ENCODE measurements at places on chromosomes 1 and 21.

- no peak for DNase-seq
Observed at GRCh38 chr1:32748348-32748747, 45.8 kb upstream of the SYNC start.

DNA sequence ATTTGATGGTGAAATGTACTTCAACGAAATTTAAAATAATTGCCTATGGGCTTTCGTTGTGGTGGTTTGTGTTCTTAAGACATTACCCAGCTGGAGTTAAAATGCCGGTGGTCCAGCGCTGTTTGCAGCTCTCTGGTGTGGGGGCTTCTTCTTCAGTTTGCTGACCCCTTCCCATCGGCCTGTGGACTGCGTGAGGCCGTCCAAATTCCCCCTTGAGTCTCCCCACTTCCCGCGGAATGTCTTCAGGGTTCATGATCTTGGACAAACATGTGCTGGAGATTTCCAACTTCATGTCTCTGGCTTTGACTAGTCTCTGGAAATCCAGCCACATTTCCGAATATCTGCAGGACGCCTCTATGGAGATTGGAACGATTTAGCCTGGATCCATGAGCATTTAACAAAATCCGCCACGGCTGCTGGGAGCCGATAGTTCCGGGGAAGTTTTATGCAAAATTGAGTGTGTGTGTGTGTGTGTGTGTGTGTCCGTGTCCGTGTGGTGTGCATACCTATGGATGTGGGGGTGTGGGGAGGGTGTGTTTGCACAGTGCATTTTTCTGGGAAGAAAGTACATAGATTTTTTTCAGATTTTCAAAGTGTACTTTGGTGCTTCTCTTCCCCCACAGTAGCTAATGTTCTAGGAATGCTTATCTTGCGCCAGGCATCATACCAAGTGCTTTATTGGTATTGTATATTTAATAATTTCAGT is 117.2 kb downstream of the PCP4 start:
- no peak for DNase-seq

DNA sequence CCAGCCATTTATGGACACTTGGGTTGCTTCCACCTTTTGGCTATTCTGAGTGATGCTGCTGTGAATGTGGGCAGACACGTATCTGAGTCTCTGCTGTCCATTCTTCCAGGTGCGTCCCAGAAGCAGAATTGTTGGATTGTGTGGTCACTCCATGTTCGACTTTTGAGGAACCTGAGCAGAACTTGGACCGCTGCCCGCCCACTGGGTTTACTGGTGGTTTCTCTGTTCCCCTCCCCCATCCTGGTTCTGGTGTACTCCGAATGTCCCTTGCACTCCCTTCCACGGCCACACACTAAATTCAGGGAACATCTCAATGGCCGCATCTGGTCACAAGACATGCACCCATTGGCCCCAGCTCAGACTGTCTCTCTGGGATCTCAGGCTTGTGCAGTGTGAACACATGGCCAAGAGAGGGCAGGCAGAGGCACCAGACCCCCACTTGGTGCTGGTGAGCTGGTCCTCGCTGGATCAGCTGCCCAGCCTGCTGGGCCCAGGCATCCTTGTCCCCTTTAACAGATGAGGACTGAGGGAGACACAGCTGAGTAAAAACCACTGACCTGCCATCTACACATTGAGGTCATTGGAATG is 565.1 kb downstream of the NPHP4 start:
- DNase-seq, result peak; percentile 59

- DNase-seq, result no peak
Observed at GRCh38 chr1:115676498-115677181, 34.9 kb downstream of the VANGL1 start.

GRCh38 chr1:81208441-81208840 is 592.3 kb upstream of the ADGRL2 start:
- DNase-seq, result no peak

- DNase-seq, result no peak
Observed at GRCh38 chr1:187987236-187987776, 1158.6 kb downstream of the PLA2G4A start.

DNA sequence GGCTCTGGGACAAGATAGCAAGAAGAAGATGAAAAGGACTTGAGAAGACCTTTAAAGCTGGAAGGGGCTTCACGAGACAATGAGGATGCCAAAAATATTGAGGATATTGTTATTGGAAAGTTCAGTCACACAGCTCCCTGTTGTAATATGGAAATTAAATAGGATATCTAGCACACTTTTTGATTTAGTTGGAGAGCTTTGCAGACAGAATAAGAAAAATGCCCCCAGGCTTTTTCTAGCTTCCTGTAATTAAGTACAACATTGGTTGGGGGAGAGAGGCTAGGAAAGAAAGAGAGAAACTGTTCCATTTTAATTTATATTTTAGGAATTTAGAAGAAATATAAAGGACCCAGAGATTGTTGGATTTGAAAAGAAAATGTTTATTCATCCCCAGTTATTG is 27.5 kb downstream of the RBM11 start:
- no peak for DNase-seq

DNA sequence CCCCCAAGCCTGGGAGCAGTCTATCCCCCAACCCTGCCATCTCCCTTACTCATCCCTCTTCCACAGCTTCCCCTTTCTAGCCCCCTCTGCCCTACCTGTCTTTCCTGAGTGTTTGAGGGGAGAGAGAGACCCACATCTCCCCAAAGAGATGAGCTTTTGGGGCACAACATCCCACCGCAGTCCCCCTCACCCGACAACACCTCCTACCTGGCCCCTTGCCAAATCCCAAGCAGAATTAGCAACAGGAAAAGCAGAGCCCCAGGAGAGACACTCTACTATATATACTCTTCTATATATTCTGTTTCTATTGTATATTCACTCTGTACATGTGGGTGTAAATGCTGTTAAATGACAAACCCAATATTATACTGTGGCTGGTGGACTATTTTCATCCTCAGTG is 9.9 kb upstream of the KCNC4 start:
- DNase-seq, result no peak

- DNase-seq, result no peak
Observed at GRCh38 chr21:44774972-44775371, 26.6 kb downstream of the UBE2G2 start.

DNA sequence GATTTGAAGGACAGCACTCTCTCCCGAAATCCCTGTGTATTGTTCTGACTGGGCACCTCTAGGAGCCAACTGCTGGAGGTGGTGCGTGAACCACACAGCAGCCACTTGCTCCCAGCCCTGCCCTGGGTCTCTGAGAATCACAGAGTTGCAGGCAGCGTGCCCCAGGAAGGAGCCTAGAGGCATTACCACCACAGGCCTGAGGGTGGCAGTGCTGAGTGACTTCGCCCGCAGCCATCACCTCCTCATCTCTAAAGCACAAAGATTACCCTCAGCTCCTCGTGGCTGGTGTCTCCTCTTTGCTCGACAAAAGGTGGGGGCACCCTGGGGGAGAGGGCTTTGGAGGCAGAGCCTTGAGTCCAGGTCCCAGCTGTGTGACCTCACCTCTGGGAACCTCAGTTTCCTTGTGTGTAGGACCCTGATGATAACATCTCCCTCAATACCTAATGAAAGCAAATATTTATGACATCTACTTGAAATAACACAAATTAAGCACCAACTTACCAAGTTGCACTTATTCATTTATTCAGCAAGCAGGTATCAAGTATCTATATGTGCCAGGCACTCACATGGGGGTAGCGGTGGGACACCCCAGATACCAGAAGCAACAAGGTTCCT is 86.3 kb downstream of the VWA5B1 start:
- peak; percentile 87 for DNase-seq
